ENCODE measurements at places on chromosomes 2 and 18. TPM values are rescaled to one million over a fixed set of nuclear protein-coding genes. Genes with fewer than 3 reads are reported as not detected.

GRCh38 chr2:68857855-68858456 is 13.2 kb downstream of the BMP10 start:
- no peak overlapping the region for H3K4me3 ChIP-seq
- H3K27ac ChIP-seq: no peak overlapping the region
- H3K4me1 ChIP-seq: peaks cover 3% of the 10 kb centered on the region
- peaks cover 62% of the 10 kb centered on the region for H3K27me3 ChIP-seq
- no peak for DNase-seq

DNA sequence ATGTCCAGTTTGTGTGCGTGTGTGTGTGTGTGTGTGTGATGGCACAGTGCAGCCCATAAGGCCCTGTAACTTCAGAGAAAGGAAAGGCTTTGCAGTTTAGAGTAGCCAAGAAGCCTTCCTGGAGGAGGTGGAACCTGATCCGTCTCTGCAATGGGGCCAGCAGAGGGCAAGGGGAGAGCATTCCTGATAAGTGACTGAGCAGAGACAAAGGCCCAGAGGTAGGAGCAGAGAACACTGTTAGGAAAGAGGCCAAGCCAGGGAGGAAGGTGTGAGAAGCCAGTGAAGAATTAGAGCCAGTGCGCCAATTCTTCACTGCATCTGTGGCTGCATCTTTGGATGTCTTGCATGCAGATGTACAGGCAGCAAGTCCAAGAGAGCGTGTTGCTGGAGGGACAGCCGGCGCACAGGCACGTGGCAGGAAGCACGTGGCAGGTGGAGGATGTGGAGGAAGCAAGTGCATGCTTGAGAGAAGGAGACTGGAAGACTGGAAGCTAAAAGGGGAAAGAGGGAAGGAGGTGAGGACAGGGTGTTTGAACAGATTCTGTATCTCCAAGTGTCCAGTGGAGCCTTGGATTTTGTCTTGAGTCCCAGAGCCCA is 196.3 kb downstream of the CTIF start:
- H3K36me3 ChIP-seq: no peaks in the 10 kb centered on the region
- H3K4me1 ChIP-seq: peaks cover 5% of the 10 kb centered on the region
- peak; percentile 68 for DNase-seq
- no peak overlapping the region for H3K4me3 ChIP-seq

- no peak overlapping the region for H3K4me3 ChIP-seq
- no peaks in the 10 kb centered on the region for H3K4me1 ChIP-seq
- DNase-seq: no peak
- H3K27me3 ChIP-seq: no peaks in the 10 kb centered on the region
Measured at GRCh38 chr2:175107146-175107545, 60.9 kb downstream of the ATF2 start.

DNA sequence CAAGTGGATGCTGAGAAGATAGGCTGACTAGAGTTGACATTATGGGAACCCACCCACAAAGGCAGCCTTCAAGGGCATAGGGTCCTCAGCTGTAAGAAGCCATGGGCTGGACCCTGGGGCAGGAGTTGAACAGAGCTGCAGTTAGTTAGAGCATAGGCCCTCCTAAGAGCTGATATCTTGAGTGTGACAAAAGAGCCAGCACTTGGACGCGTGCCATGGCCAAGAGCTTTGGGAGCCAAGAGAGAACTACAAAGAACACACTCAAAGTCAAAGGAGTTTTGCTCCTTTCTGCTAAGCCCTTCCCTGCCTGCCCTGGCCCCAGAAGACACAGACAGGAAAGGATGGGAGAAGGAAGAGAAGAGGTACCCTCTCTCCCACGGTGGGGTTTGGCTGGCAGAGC is 29.9 kb upstream of the AGAP1 start:
- no peaks in the 10 kb centered on the region for H3K4me1 ChIP-seq
- no peaks in the 10 kb centered on the region for H3K36me3 ChIP-seq
- H3K27me3 ChIP-seq: no peaks in the 10 kb centered on the region
- no peak for DNase-seq

DNA sequence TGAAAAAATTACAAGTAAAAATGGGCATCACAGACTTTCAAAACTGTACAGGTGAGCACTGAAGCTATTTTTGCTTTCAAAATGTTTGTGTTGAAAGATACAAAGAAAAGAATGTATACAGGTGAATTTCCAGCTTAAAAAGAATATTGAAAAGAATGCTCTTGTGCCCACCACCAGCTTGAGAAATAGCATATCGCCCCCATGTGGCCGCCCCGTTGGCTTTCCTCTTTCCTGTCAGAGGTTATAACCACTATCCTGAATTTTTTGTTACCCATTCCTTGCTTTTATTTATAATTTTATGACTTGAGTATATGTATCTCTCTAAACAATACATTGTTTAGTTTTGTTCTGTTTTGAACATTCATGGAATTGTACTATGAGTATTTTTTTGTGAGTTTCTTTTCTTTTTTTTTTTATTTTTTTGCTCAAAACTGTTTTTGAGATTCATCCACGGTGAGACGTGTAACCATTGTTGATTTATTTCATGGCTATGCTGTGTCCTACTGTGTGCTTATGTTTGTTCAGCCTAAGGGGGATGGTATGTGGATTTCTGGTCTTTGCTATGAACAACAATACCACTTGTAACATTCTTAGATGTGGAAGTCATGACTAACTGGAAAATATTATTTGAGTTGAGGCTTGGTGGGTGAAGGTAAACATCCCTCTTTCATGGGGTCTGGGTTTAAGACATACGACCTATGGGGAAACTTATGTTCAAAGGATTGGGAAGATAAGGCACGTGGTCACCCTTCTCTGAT is 11.6 kb downstream of the TRPM8 start:
- H3K27ac ChIP-seq: no peak overlapping the region
- no peaks in the 10 kb centered on the region for H3K36me3 ChIP-seq
- H3K4me1 ChIP-seq: no peaks in the 10 kb centered on the region
- H3K4me3 ChIP-seq: no peak overlapping the region
- H3K27me3 ChIP-seq: no peaks in the 10 kb centered on the region

DNA sequence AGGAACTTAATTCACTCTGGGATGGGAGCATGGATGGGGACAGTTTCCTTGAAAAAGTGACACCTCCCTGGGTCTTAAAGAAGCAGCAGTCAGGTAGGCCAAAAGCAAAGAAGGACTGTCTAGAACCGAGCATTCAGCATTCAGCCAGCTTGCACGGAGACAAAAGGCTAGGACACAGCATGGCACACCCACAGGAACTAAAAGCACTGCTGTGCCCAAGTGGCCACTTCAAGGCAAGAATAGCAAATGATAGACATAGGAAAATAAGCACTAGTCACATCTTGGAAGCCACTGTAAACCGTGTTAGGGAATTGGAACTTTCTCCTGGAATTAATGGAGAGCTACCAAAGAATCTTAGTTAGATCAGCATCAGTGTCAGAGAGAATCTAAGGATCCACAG is 47.0 kb downstream of the LRP2 start:
- H3K27me3 ChIP-seq: no peaks in the 10 kb centered on the region
- no peaks in the 10 kb centered on the region for H3K4me1 ChIP-seq
- H3K36me3 ChIP-seq: no peaks in the 10 kb centered on the region

DNA sequence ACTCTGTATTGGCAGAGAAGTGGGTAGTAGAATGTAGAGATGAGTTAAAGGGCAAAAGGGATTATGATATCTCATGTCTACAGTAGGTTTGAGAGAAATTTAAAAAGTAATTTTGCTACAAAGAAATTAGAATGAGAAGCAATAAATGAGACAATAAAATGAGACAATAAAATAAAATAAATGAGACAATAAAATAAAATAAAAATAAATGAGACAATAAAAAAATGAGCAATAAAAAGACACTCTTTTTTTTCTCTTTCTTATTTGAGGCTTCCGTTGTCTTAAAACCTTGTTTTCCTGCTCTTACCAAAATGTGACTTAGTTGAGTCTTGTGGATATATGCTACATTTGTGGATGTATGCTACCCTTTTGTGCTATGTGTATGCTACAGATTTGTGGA is 615.4 kb upstream of the PKDCC start:
- no peak overlapping the region for H3K27ac ChIP-seq
- no peaks in the 10 kb centered on the region for H3K4me1 ChIP-seq
- no peaks in the 10 kb centered on the region for H3K36me3 ChIP-seq
- H3K4me3 ChIP-seq: no peak overlapping the region
- H3K27me3 ChIP-seq: no peaks in the 10 kb centered on the region

DNA sequence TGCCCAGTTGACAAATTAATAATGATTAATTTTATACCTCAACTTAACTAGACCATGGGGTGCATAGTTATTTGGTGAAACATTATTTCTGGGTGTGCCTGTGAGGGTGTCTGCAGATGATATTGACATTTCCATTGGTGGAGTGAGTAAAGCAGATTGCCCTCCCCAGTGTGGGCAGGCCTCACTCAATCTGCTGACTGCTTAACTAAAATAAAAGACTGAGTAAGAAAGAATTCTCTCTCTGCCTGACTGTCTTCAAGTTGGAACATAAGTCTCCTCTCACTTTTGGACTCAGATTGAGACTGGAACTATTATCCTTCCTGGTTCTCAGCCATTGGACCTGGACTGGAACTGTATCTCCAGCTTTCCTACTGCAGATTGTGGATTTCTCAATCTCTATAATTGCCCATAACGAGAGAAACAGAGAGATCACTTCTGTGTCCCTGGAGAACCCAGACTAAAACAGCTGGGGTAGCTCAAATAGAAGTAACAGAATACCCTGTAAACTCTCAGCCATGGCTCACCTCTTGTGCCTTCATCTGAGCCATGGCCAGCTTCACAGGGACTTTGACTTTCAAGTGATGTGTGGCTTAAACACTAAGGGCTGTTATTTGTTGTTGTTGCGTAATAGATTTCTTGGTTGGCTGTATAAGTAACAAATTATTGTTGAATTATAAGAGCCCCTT is 575.3 kb upstream of the RAB6C start:
- DNase-seq: no peak
- no peaks in the 10 kb centered on the region for H3K27me3 ChIP-seq
- no peaks in the 10 kb centered on the region for H3K36me3 ChIP-seq
- H3K4me1 ChIP-seq: no peaks in the 10 kb centered on the region
- H3K4me3 ChIP-seq: no peak overlapping the region
- no peak overlapping the region for H3K27ac ChIP-seq

MAT2A gene
- total RNA-seq: 171 TPM

DNA sequence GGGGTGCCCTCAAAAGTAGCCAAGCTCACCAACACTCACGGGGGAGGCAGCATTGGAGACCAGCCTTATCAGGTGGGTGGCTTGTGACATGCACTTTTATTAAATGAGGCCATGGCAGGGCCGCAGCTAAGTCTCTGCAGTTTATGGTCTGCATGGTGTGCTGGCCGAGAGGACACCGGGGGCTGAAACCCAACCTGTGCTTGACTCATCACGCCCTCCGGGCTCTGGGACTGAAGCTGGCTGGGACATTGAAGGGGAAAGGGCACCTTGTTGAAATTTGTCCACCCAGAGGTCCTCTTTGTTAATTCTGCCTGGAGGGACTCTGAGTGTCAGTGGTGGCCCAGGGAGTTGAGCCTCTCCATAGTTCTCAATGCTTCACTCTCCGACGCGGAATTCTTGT is 17.7 kb upstream of the NTSR2 start:
- H3K27me3 ChIP-seq: peaks cover 7% of the 10 kb centered on the region
- H3K36me3 ChIP-seq: no peaks in the 10 kb centered on the region
- no peak overlapping the region for H3K27ac ChIP-seq
- H3K4me1 ChIP-seq: no peaks in the 10 kb centered on the region
- H3K4me3 ChIP-seq: no peak overlapping the region

DNA sequence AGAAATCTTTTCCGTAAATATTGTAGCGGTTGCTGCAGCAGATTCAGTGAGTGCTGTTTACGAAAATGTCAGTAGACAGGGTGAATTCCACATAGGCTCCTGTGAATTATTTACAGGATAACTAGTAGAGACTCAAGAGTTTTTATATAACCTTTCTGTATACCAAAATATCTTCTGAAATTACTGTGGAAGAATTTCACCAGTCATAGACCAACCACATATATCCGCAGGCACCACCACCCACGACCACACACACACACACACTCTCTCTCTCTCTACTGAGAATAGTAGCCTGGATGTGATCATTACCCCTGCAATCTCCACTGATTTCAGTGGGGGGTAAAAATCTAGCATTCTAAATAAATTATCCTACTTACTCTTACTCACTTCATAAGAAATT is 341.8 kb downstream of the RBM43 start:
- no peak overlapping the region for H3K27ac ChIP-seq
- no peaks in the 10 kb centered on the region for H3K36me3 ChIP-seq
- no peaks in the 10 kb centered on the region for H3K27me3 ChIP-seq
- H3K4me1 ChIP-seq: no peaks in the 10 kb centered on the region
- no peak for DNase-seq

DNA sequence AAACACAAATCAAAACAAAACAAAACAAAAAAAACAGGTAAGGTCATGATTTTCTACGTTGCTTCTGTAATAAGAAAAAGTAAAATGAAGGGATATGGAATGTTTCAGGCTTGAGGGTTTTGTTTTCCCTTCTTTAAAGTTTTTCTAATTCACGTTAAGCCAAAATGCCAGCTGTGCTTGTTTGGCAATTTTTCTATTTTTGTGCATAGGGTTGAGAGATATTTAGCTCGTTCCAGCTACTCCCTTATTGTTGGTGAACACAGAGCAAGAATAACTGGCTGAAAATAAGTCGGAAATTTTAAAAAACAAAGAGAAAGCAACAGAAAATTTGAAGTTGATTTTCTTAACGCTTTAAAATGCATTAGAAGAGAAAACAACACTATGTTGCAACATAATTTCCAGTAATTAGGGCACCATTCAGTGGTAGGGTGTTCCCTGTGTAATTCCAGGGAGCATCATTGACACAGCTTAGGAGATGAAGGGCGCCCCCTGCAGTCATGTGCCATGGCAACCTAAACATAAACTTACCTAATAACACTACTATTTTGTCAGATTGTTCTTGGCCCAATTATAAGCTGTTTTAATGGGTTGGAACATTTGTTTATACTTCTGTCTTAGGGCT is 99.5 kb downstream of the DTNA start:
- no peak overlapping the region for H3K27ac ChIP-seq
- peak; percentile 86 for DNase-seq
- H3K27me3 ChIP-seq: no peaks in the 10 kb centered on the region
- no peaks in the 10 kb centered on the region for H3K36me3 ChIP-seq

RALB gene
- total RNA-seq: 49.0 TPM

GRCh38 chr2:39521876-39522517 is 84.9 kb upstream of the MAP4K3 start:
- H3K4me1 ChIP-seq: no peaks in the 10 kb centered on the region
- H3K4me3 ChIP-seq: peak overlapping the region; percentile 14
- DNase-seq: no peak
- H3K27ac ChIP-seq: no peak overlapping the region
- no peaks in the 10 kb centered on the region for H3K27me3 ChIP-seq

HAT1 gene
- total RNA-seq: 58.1 TPM

- H3K27ac ChIP-seq: no peak overlapping the region
- no peaks in the 10 kb centered on the region for H3K36me3 ChIP-seq
Measured at GRCh38 chr2:54952425-54952824, 97.8 kb downstream of the RTN4 start.

DNA sequence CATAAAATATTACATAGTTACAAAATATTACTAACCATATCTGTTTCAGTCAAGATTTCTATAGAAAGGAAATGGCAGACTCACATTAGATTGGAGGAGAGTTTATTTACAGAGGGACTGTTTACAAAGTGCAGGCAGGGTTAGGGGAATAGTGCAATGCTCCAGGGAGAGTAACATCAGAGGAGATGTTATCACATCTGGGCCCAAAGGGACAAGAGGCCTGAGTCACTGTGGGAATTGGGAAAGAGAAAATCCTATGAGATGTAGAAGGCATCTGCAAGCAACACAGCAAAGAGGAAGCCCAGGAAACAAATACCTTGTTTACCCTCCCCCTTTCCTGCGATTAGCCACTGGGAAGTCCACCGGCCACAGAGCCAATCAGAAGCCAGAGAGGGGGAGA is 227.3 kb upstream of the TANK start:
- H3K4me3 ChIP-seq: no peak overlapping the region
- H3K27me3 ChIP-seq: no peaks in the 10 kb centered on the region
- no peak overlapping the region for H3K27ac ChIP-seq

Data from endodermal cell (in vitro differentiated cells).